ENCODE measurements at places on chromosomes 5 and 9.

DNA sequence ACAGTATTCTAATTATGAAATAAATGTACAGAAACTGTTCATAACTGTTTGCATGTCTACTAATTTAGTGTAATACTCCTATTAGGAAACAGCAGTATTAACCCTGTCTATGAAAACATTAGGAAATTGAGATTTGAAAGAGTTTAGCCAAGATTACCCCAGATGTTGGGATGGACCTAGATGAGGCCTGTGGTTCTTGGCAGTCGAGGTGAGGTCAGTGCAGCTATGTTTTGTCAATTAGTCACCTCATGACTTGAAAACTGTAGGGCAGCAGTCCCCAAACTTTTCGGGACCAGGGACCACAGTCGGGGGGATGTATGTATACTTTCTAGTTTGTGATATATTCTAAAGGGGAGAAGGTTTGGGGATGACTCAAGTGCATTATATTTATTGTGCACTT, 4.7 kb downstream of the LNPEP start:
- no peak for DNase-seq

DNA sequence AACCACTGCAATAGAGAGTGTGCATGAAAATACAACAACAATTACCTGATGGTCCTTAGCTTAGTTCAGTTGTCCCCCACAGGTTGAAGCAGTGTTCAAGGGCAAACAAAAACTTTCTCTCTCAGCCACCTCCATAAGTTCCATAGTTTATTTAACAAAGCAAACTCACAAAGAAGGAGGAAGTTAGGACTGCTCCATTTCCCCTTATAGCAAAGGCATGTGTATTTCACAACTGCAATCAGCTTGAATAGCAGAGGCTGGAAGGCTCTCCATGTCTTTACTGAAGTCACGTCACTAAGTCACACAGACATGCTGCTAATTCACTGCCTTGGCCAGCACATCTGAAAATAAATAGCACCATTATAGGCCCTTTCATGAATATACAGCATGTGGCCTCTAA, 43.3 kb downstream of the DOCK8 start:
- no peak for DNase-seq

- no peak for DNase-seq
Observed at GRCh38 chr5:55180016-55180415, 7.0 kb upstream of the CDC20B start.

DNA sequence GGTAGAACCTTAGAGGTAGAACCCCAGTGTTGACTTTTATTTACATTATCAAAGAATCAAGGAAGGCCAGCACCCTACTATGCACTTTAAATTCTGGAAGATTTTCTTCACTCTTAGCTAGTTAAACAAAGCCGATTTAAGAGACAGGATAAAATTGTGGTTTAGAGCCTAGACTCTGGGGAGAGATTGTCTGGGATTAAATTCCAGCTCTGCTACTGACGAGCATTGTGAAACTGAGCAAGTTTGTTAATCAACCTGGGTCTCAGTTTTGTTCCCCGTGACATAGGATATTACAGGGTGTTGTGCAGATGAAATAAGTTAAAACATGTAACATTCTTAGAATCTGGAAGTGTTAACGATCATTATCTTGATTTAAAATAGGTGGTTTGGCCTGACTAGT, 83.5 kb downstream of the FEM1C start:
- DNase-seq: no peak

- DNase-seq: no peak
Observed at GRCh38 chr9:15349892-15350761, 43.1 kb upstream of the TTC39B start.

GRCh38 chr5:147450606-147451005, 59.3 kb downstream of the DPYSL3 start:
- DNase-seq: no peak

- no peak for DNase-seq
Observed at GRCh38 chr5:123752552-123753179, 240.7 kb downstream of the CSNK1G3 start.

GRCh38 chr9:132887181-132888120, 8.8 kb downstream of the SPACA9 start:
- no peak for DNase-seq
